Fibroblast of skin of scalp (primary cell): ENCODE measurements at places on chromosomes 6 and 20.

DNA sequence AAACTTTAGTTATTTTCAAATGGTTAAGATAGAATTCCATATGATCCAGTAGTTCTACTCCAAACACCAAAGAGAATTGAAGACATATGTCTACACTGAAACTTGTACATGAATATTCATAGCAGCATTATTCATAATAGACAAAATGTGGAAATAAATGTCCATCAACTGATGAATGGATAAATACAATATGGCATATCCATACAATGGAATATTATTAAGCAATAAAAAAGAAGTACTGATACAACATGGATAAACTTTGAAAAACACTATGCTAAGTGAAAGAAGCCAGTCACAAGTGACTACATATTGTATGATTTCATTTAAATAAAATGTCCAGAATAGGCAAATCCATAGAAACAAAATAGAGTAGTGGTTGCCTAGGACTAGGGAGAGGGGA lies 33.6 kb upstream of the TRAF3IP2 start:
- no peak for DNase-seq

DNA sequence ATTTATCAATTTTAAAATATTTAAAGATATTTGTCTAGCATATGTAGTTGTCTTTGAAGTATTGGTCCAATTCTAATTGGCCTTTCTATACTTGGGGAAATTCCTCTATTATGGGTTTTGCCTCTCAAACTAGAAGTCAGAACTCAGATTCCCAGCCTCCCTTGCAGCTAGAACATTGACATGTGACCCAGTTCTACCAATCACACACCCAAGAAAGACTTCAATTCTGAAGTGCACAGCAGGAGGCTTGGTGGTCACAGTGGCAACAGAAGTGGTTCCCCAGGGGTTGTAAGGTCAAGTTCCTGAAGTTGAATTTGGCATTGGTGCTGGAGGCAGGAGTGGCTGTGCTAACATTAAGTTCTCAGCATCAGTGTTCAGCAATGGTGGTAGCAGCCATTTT lies 14.8 kb upstream of the FKBP5 start:
- no peak for DNase-seq

- no peak for DNase-seq
These were observed 220.0 kb upstream of the ZFP64 start for GRCh38 chr20:52411611-52412010.

DNA sequence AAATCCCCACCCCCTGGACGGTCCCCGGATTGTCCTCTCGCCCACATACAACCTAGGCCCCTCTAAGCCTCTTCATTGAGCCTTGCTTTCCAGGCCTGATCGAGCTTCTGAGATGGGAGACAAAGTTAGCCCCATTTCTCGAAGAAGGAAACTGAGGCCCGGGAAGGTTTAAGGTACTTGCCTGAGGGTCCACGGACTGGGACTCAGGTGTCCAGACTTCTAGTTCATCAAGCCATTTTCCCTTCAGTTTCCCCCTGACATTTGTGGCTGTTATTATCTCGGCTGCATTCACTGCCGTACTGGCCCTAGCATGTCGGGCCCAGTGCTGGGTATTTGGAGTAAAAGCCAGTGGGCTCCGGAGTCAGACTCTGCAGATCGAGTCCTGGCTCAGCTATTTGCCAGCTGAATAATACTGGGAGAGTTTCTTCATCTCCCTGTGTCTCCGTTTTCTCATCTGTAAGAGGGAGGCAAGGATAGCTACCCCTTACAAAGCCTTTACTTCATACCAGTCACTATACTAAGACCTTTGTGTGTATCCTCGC lies 633 bp downstream of the RPRD1B start:
- DNase-seq: no peak

GRCh38 chr6:33947916-33948594 lies 144.3 kb upstream of the MLN start:
- DNase-seq: no peak

- no peak for DNase-seq
These were observed 49.0 kb downstream of the CPXM1 start for GRCh38 chr20:2751347-2751877.

DNA sequence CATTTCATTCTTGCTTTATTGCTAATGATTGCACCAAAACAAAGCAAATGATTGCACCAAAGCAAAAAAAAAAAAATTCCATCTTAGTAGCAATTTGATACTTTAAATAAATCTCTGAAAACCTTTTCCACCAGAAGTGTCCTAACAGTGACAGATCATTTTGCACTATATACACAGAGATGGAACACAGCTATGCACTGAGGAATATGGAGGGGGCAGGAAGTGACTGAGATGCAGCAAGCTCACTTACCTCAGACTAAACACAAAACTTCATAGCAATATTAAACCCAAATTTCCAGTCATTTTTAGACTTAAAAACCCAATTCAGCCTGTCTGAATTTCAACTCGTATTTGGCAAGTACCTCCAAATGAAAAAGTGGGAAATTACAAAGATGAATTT lies 41.2 kb downstream of the HIVEP2 start:
- DNase-seq: peak; percentile 46

DNA sequence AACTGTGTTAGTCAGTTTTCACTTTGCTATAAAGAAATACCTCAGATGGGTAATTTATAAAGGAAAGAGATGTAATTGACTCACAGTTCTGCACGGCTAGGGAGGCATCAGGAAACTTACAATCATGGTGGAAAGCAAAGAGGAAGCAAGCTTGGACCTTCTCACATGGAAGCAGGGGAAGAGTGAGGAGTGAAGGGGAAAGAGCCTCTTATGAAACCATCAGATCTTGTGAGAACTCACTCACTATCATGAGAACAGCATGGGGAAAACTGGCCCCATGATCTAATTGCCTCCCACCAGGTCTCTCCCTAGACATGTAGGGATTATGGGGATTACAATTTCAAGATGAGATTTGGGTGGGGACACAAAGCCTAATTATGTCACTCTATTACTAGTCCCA lies 41.3 kb upstream of the PLAGL1 start:
- DNase-seq: no peak

DNA sequence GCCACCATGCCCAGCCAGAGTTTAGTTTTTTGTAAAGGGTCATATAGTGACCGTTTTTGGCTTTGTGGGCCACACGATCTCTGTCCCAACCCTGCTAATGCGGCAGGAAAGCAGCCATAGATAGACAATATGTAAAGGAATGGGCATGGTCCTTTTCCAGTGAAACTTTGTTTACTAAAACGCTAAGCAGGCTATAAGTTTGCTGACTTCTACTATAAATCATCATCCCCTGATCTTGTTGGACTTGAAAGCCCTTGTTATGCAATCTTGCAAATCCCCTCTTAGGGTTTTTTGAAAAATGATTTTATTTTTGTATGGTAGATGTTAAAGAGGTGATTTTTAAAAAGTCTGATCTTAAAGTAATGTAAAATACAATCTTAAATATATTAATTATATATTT lies 63.6 kb downstream of the CBFA2T2 start:
- no peak for DNase-seq

- no peak for DNase-seq
These were observed 127.9 kb downstream of the SLC23A2 start for GRCh38 chr20:4873396-4873795.

GRCh38 chr6:16438718-16439591 lies 200.6 kb downstream of the GMPR start:
- peak; percentile 55 for DNase-seq

- no peak for DNase-seq
These were observed 10.9 kb upstream of the CALHM6 start for GRCh38 chr6:116450185-116450710.

- peak; percentile 71 for DNase-seq
These were observed 9.9 kb downstream of the NRN1 start for GRCh38 chr6:5996714-5997419.

- DNase-seq: no peak
These were observed 352.4 kb downstream of the LAMA2 start for GRCh38 chr6:129235167-129236000.

GRCh38 chr6:104606361-104606760 lies 253.4 kb downstream of the HACE1 start:
- DNase-seq: no peak

GRCh38 chr6:150568560-150568959 lies 31.1 kb upstream of the PLEKHG1 start:
- no peak for DNase-seq

GRCh38 chr6:41216616-41217015 lies 11.5 kb upstream of the TREML4 start:
- no peak for DNase-seq

DNA sequence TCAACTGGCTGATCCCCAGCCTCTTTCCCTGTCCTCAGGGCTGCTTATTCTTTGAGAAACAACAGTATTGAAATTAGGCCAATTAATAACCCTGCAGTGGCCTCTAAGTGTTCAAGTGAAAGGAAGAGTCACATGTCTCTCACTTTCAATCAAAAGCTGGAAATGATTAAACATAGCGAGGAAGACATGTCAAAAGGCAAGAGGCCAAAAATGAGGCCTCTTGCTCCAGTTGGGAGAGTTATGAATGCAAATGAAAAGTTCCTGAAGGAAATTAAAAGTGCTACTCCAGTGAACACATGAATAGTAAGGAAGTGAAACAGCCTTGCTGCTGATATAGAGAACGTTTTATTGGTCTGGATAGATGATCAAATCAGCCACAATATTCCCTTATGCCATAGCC lies 131.5 kb downstream of the MACROD2 start:
- DNase-seq: no peak

- peak; percentile 93 for DNase-seq
These were observed 64.1 kb upstream of the BEND6 start for GRCh38 chr6:56890683-56891429.

DNA sequence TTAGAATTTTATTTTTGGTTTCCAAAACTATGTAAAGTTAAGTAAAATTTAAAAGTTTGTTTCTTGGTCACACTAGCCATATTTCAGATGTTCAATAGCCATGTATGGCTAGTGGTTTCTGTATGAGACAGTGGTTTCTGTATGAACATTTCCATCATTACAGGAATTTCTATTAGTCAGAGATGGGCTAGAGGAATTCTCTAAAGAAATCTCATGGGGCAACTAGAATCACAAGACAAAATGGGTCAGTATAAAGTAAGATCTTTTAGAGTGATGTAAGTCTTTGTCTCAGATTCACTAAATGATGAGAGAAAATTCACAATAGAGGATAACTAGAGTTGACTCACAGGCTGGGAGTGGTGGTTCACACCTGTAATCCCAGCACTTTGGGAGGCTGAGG lies 149.0 kb downstream of the FUT9 start:
- no peak for DNase-seq

DNA sequence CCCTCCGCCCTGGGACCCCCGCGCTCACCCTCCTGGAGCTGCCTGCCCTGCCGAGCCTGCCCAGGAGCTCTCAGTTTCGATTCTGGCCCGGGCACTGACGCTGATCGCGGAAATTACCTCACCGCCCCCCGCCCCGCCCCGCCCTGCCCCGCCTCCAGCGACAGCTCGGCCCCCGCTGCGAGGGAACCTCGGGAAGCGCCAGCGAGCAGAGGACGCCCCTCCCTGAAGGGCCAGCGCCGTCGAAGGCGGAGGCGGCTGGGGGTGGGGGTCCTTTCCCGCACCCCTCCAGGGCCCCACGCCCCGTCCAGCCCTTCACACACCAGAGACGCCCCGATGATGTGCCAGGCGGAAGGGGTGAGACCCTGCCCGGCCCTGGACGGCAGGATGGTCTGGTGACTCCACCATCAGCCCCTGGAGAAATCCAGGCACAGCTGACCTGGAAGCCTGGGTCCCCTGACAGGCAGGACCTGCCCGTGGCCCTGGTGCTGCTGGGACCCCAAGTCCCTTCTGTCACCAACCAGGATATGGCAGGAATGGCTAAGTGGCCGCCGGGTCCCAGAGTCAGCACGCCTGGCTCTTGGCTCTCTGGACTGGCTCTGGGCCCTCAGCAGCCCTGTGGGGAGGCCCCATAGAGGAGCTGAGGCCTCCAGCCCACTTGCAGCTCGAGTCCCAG lies at the start of gene HELZ2:
HELZ2 (minus strand) TSS at position 84 of the 673 bp plus-strand sequence. CDS start 1,854 bp downstream, outside the sequence.
- DNase-seq: peak; percentile 77

DNA sequence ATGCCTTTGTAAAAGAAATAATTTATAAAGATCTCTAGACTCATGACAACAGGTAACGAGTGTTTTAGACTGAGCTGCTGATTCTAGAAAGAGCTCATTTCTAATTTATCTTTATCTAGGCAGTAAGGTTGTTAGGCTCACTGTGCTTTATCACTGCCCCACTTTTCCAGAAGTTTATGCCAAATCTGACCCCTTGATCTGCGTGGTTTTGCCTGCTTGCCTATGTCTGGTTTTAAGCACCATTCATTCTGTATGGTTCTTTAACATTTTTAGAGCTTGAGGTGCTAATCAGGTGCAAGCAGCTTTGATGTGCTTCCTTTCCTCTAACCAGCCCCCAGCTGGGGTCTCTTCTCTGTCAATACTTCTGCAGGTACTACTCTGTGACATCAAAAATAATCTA lies 49.7 kb upstream of the GCLC start:
- DNase-seq: no peak

DNA sequence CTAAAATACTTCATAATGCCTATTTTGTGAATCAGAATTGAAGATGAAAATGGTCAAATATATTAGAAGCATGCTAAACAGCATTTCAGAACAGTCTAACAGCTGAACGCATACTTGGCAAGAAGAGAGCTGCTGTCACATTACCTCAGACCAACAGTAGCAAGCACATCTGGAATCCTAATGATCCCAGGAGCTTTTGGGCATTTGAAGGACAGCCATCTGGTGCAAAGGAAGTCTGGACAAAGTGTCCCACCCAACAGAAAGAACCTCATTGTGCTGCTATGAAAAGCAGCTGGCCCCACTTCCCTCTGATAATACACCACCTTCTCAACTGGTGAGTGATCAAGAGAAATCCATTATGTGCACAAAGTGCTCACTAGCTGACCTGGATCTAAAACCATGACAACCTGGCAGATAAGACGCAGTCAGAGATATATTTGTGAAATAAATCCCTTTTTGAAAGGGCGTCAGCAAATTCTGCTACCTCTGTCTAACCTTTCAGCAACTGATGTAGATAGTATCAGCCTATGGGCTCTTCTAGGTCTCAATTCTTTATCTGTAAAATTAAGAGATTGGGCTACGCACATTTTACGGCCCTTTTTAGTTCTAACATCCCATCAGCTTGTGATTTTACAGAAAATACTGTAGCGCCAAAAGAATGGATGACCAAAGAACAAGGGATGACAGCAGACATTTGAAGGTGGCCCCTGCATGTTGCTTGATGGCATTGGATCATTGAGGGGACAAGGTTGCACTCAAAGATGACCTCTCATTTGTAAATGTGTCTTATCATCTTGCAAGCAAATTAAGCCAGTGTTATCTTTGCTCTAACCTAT lies 78.7 kb downstream of the SGK1 start:
- DNase-seq: no peak

- DNase-seq: no peak
These were observed 107.9 kb upstream of the SPACA1 start for GRCh38 chr6:87939776-87940175.

GRCh38 chr6:165441181-165441580 lies 131.8 kb upstream of the C6orf118 start:
- no peak for DNase-seq

DNA sequence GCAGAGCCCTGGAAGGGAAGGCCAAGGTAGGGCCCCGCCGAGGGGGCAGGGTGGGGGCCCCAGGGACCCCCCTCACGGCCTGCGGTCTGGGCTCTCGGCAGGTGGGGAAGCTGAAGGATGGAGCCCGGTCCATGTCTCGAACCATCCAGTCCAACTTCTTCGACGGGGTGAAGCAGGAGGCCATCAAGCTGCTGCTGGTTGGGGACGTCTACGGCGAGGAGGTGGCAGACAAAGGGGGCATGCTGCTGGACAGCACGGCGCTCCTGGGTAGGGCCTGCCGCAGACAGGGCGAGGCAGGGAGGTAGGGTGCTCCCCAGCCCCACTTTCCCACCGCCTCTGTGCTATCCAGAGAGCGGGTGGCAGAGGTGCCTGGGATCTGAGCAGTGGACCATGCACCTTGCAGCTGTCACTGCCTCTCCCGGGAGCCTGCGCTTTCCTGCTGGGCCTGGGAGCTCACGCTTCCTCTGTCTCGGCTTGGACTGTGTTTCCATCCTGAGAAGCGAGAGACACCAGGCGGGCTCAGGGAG lies 83.1 kb downstream of the SYNJ2 start:
- no peak for DNase-seq
